ENCODE measurements at places on chromosomes 2 and 18. TPM values are rescaled to one million over a fixed set of nuclear protein-coding genes. Genes with fewer than 3 reads are reported as not detected.

DNA sequence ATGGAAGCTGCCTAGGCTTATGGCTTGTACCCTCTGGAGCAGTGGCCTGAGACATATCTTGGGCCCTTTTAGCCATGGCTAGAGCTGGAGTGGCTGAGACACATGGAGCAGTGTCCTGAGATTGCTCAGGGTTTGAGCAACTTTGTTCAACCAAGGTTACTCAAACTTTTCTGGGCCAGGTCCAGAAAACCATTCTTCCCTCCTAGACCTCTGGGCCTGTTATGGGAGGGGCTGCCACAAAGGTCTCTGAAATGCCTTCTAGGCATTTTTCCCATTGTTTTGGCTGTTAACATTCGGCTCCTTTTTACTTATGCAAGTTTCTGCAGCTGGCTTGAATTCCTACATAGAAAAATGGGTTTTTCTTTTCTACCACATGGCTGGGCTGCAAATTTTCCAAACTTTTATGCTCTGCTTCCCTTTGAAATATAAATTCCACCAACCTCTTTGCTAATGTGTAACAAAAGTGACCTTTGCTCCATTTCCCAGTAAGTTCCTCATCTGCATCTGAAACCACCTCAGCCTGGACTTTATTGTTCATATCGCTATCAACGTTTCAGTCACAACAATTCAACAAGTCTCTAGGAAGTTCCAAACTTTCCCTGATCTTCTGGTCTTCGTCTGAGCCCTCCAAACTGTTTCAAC is 84.9 kb upstream of the MAP4K3 start:
- no peak for DNase-seq
- H3K4me1 ChIP-seq: peaks cover 5% of the 10 kb centered on the region
- peaks cover 3% of the 10 kb centered on the region for H3K36me3 ChIP-seq
- H3K27me3 ChIP-seq: no peaks in the 10 kb centered on the region
- no peak overlapping the region for H3K27ac ChIP-seq

GRCh38 chr18:12293831-12294230 is 14.2 kb upstream of the TUBB6 start:
- DNase-seq: no peak
- no peak overlapping the region for H3K4me3 ChIP-seq
- no peaks in the 10 kb centered on the region for H3K36me3 ChIP-seq
- no peak overlapping the region for H3K27ac ChIP-seq

- no peaks in the 10 kb centered on the region for H3K27me3 ChIP-seq
- peaks cover 14% of the 10 kb centered on the region for H3K4me1 ChIP-seq
- H3K27ac ChIP-seq: no peak overlapping the region
- DNase-seq: no peak
These were observed 5.3 kb upstream of the DCTN1 start for GRCh38 chr2:74385396-74385795.

DNA sequence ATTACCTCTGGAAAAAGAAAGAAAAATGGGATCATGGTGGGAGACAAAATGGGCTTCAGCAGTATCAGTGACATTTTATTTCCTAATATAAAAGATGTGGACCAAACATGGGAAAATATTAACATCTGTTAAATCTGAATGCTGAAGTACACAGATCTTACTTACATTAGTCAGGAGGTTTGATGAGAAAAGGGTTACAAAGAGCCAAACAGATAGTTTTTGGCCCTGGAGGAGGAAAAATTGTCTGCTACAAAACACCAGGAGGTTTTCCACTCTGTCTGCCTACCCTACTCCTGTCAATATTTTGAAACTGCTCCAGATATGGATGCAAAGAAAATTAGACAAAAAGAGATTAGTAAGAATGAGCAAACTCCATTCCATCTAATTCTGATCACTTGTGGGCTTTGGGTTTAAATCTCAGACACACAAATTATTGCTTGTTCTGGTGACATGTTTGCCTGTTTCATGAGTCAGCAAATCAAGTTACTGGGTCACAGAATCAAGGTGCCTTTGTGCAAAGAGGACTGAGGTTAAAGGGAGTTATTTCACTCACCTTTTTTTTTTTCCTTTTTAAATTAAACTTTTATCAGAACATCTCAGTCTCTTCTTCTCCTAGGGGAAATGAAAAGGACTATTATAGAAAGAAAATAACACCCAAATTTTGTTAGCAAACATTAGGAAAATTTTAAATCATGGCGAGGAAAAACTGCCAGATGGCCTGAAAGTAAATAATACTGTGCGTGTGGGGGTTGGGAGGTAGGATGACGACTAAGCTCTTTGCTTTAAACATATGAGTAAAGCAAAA is 87.0 kb upstream of the SPATS2L start:
- no peak overlapping the region for H3K4me3 ChIP-seq
- DNase-seq: no peak
- H3K4me1 ChIP-seq: no peaks in the 10 kb centered on the region

CRYGD gene
- total RNA-seq: not detected

KLF7 gene
- 31.2 TPM for total RNA-seq

Measured in activated T-cell treated with anti-CD3 and anti-CD28 coated beads, Interleukin-2, amount 50 U/mL, for 72 hours (primary cell).